ENCODE measurements at places on chromosomes 12 and 14.
A peak's percentile ranks its signal among the peaks of the same experiment; 100 is the strongest.

DNA sequence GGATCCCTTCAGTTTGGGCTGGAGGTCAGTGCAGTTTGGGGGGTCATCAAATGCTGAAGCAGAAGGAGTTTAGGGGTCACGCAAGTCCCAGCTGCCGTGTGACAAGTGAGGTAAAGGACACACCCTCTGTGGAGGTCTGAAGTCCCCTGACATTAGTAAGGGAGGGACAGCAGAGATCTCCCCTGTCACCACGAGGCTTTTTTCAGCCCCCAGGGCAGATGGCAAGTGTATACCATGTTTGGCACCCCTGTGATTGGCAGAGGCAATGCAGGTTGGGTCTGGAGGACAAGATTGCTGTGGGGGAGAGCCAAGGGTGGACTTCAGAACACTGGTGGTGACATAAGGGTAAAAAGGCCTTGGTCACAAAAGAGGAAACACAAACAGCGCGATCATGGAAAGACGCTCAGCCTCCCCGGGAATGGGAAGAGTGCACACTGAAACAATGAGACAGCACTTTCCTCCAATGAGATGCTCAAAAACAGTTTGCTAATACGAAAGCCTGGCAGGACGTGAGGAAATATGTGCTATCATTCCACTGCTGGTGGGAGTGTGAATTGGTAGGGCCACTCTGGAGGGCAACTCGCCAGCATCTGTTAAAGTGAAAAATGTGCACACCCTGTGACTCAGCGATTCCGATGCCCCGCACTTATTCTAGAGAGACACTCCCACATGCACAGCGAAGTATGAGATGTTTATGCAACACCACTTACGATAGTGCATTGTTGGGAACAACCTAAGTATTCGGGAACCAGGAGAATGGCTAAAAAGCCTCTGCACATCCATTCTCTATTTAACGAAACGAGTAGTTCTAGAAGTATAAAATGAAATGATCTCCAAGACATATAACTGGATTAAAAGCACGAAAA is 14.4 kb upstream of the CD27 start:
- peak; percentile 99 for DNase-seq

- no peak for DNase-seq
Measured at GRCh38 chr14:73824127-73824526, 27.5 kb upstream of the PTGR2 start.

DNA sequence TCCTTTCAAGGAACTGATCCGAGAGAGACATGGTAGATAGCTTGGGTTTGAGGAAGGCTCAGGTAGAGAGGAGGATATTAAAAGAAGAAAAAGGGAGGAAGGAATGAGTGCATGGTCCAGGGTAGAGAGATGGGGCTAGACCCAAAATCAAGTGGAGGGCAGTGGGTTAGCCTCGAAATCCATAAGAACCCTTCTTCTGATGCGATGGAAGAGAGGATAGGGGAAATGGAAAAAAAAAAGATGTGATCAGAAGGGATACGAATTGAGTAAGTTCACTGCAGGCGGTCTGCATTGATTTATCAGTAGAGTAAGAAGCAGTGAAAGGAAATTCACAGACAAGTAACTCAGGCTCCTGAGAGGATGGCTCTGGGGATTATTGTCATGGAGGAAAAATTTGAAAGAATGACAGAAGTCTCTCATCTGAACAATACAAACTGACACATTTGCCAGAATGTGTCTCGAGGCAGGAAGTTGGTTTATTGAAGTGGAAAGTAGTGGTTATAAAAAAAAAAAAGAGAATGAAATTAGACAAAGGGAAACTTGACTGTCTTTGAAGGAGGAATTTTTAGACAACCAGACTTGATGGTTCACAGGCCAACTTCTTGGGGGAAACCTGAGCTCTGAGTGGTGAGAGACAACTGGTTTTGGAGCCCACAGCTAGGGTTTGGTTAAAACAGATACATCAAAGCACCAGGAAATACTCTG is 10.2 kb downstream of the PPFIBP1 start:
- DNase-seq: no peak

DNA sequence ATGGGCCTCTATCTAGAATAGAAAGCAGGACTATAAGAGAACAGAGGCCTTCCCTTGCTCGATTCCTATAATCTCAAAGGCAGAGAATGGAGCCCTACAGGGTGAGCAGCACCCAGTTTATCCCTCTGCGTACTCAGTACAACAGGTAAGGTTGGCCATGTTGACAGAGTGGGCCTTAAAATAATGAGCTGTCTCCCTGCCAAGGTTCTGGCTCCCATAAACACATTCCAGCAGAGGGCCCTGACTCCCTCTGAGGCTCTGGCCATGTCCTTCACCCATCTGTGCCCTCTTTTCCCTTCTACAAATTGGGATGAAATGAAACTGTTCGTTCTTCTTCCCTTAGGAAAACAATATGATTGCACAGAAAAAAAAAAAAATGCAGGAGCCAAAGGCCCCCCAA is 16.9 kb upstream of the PNMA1 start:
- no peak for DNase-seq

- no peak for DNase-seq
Measured at GRCh38 chr14:90406384-90406798, 9.6 kb downstream of the CALM1 start.

GRCh38 chr14:39015360-39015961 is 87.6 kb downstream of the SEC23A start:
- peak; percentile 66 for DNase-seq

GRCh38 chr12:40616383-40616915 is 75.8 kb upstream of the CNTN1 start:
- no peak for DNase-seq

DNA sequence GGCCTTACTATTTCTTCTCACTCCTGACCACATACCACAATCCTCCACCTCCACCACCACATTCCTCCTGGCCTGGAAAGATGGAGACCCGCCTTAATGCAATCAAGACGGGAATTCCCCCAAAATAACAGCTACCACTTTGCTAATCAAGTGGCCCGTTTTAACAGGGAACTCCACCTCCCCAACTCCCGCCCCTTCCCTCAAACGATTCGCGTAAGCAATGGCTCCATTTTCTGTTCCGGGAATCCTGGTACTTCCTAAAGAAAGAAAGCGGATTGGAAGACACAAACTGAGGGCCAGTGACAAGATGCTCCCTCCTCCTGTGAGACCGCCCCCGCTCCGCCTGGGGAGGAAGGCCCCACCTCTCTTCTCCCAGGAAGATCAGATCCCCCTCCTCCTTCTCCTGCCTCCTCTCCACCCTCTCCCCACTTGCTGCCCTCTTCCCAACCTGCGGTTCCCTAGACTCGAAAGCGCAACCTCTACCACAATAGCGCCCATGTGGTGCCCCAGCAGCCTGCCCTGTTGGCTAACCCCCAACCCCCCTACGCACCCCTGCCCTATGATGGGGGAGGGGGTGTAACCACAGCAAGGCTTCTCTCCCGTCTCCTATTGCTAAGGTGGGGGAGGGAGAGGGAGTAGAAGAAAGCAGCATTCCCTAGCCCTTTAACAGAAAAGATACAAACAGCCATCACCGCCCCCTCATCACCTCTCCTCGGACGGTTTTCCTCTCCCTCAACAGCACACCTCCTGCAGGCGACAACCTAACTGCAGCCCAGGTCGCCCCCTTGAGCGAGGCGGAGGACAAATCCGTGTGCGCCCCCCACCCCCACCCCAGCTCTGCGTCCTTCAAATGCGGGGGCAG is 777 bp downstream of the ARF3 start:
- DNase-seq: peak; percentile 89

DNA sequence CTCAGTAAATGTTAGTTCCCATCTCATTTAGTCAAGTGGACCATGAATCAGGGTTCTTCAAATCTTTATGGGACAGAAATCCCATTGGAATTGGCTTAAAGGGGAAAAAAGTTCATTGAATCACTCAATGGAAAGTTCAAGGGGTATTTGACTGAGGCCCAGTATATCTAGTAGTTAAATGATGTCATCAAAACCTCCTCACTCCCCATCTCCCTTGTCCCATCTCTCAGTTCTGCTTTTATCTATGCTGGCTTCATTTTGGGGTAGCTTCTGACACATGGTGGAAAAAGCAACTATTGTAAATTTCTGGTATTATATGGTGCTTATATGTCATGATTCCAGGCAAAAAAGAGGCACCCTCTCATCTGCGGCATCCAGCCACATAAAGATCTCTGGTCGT is 51.9 kb downstream of the DAAM1 start:
- no peak for DNase-seq

DNA sequence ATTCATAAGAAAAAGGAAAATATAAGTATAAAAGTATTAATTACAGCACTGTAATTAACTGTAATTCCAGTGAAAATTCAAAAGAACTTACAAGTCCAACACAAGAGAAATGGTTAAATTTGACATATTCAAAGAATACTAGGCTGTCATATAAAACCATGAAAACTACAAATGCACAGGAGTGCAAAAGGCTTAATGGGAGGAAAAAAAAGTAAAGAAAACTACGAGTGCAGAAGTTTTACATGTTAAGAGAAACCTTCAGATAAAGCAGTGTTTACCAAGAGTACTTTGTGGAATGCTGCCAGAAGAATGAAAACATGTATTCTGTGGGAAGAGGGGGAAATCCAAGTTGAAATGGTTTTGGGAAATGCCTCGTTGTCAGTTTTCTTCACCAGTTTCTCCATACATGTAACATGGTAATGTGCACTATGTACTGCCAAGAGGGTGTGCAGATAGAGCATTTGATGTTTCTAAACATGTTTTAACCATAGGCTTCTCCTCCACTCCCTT is 9.1 kb downstream of the HEATR5A start:
- no peak for DNase-seq

GRCh38 chr12:52082988-52083637 is 3.6 kb downstream of the SMIM41 start:
- peak; percentile 68 for DNase-seq

- no peak for DNase-seq
Measured at GRCh38 chr12:53123578-53124351, 20.5 kb downstream of the SOAT2 start.

DNA sequence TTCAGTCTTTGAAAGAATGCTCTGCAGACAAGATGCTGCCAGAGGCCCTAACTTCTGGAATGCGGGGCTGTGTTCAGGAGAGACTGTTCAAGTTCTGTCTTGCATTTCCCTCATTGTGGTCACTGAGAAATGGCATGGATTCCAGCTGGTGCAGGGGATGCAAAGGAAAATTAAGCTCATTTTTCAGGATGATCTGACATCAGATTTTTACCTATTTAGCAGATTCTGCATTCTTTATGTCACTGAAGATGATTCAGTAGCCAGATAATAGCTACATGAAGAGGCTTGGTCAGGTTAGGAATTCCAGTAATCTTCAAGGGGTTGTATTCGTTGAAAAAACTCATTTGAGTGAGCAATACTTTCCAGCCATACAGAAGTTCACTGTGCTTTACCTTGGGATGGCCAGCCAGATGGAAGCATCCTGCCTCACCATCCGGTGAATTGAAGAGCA is 16.1 kb upstream of the MFAP5 start:
- DNase-seq: no peak

GRCh38 chr12:109605016-109605415 is 31.4 kb downstream of the MVK start:
- DNase-seq: no peak

- no peak for DNase-seq
Measured at GRCh38 chr12:79402606-79403005, 288.2 kb downstream of the PAWR start.

GRCh38 chr14:91647856-91648255 is 84.0 kb downstream of the CATSPERB start:
- no peak for DNase-seq

DNA sequence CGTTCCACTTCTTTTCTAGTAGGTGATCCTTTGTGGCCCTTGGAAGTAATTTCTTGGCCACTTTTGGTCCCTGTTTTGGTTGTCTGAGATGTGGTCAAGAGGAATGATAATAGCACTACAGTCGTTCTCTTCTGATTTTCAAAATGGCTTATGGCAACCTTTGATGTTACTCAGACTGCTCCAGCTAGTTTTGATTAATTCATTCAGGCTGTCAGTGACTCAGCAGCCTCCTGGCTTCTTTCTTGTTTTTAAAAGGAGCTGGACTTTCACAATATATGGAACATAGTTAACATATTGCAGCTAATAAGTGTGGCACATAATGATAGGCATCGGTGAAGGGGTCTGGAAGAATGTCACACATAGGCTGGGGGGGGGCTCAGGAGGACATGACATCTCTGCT is 47.3 kb downstream of the WDR20 start:
- no peak for DNase-seq

DNA sequence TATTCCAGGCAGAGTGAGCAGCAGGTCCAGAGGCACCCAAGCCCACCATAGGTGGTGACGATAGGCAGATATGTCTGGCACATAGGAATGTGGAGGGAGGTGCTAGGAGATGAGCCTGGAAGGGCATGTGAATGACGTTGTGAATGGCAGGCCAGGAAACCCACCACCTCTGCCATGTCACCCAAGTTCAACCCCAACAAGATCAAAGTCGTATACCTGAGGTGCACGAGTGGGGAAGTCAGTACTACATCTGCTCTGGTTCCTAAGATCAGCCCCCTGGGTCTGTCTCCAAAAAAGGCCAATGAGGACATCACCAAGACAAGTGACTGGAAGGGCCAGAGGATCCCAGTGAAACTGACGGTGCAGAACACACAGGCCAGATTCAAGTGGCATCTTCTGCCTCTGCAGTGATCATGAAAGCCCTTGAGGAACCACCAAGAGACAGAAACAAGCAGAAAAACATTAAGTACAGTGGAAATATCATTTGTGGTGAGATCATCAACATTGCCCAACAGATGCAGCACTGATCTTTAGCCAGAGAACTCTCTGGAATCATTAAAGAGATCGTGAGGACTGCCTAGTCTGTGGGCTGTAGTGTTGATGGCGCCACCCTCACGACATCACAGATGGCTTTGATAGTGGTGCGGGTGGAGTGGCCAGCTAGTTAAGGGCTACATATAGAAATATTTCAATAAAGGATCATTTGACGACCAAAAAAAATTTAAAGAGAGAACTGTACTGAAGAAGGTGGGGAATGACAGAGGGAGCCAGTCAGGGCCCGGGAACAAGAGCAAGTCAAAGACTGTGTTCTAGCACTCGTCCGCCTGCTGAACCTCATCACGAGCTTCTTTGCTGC is 99.7 kb downstream of the ZFP36L1 start:
- DNase-seq: no peak

GRCh38 chr12:130504840-130505175 is 167.1 kb downstream of the PIWIL1 start:
- DNase-seq: no peak

DNA sequence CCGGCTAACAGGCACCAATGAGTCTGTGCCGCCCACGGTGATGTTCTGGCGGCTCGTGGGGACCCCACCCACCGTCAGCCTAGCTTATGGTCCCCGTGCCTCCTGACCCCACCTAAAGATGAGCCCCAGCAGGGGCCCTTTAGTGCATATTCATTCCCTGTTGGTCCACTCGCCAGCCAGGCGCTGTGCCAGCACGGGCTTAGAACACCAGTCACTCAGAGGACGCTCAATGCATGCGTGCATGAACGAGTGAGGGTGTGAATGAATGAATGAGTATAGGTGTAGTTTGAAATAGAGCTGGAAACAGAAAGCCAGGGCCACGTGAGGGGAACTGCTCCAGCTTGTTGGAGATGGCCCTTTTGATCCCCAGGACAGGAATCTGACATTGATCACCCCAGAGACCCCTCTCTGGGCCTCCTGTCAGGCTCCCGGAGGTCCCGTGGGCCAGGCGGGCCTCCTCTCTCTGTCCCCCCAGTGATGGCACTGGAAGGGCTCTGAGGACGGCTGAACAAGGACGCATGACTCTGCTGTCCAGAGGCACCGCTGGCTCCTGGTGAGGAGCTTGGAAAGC is 193.9 kb upstream of the C14orf180 start:
- no peak for DNase-seq

GRCh38 chr14:25111061-25111601 is 61.2 kb upstream of the STXBP6 start:
- no peak for DNase-seq
